ENCODE measurements at places on chromosomes 16 and 17.

DNA sequence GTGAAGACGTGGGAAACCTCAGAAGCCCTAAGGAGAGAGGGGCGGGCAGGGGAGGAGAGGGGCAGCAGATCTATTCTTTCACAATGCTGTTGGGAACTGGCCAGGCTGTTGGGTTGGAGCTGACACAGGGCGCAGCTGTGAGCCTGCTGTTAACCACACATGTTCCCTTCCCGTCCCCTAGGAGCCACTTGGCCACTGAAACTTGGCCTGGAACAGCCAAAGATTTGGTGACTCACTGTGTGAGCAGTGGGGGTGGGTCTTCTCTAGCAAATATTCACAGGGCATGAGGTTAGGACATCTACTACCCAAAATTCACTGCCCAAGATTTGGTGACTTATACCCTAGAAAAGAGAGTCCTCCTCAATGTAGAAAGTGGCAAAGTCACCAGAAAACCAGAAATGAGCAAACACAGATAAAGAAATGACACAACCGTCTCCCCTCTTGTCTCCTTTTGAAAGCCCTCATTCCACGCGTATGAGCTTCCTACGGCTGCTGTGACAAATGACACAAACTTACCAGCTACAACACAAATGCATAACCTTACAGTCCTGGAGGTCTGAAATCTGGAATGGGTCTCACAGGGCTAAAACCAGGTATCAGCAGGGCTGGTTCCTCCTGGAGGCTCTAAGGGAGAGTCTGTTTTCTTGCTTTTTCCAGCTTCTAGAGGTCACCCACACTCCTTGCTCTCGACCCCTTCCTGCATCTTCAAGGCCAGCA is 6.3 kb downstream of the TBC1D16 start:
- DNase-seq: peak; percentile 51

DNA sequence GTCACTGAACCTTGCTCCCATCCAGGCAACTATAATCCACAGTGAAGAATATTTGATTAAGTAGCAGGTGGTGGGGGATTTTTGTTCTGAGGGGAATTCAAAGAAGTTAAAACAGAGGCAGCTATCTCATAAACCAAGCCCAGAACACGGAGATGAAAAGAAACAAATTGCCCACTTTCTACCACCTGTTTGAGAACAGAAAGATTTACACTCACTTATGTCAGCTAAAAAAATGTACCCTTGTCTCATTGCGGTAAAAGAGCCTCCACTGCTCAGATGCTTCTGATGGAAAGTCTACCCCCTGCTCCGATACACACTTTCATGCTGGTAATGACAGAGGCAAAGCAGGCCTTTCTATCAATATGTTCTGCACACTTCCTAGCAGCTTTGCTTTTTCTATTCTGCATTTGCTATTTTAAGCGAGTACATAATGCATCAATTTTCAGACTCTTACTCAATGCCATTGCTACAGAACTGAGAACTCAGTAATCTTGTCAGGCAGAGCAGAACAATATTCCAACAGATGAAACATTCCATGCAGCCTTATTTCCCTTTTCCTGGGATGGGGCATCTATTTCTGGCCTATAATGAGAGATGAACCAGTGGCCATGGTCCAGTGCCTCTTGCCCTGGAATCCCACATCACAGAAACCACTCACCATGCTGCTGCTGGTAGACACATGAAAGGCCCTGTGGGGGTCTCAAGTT is 29.0 kb downstream of the CDK5R1 start:
- no peak for DNase-seq

DNA sequence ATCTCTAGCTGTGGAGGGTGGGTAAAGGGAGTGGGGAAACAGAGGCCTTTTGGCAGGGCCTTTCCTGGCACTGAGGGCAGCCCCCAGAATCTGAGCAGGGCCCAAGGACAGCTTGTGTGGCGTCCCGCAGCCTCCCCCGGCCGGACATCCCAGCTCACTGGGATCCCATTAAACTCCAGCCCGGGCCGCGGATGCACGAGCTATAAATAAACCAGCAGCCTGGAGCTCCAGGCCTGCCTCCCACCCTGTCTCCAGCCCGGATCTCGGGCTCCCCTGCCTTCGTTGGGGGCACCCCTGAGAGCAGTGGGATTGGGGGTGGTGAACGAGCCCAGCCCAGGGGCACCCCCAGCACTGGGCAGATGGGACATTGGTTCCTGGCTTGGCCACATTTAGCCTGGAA is 13.8 kb upstream of the AATK start:
- no peak for DNase-seq

- peak; percentile 6 for DNase-seq
These were observed 36.4 kb upstream of the CCDC182 start for GRCh38 chr17:57781386-57782061.

DNA sequence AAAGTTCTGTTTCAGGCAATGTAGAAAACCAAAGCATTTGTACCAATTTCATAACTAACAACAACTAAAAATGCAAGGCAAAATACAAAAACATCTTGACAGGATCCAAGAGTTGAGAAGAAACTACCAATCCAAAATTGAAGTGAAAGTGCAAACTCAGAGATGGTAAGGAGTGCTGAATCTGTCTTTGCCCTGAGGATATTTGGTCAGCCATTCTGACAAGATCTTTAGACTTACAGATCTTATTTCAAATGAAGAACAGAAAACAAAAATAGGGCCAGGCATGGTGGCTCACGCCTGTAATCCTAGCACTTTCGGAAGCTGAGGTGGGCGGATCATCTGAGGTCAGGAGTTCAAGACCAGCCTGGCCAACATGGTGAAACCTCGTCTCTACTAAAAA is 412.8 kb downstream of the ZFHX3 start:
- no peak for DNase-seq

DNA sequence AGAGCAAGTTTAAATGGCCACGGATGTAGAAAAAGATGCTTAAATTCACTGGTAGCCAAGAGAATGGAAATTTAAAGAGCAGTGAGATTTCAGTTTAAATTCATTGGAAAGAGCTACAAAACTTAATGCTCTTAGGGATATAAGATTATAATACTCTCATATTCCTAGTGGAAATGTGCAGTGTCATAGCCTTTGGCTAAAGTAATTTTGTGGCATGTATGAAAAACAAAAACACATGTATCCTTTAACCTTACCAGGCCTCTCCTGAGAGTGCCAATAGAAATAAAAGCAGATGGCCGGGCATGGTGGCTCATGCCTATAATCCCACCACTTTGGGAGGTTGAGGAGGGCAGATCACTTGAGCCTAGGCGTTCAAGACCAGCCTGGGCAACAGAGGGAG is 289.2 kb downstream of the PHKB start:
- no peak for DNase-seq

Measured in endothelial cell of umbilical vein (primary cell).